ENCODE measurements at places on chromosomes 12 and 14.

DNA sequence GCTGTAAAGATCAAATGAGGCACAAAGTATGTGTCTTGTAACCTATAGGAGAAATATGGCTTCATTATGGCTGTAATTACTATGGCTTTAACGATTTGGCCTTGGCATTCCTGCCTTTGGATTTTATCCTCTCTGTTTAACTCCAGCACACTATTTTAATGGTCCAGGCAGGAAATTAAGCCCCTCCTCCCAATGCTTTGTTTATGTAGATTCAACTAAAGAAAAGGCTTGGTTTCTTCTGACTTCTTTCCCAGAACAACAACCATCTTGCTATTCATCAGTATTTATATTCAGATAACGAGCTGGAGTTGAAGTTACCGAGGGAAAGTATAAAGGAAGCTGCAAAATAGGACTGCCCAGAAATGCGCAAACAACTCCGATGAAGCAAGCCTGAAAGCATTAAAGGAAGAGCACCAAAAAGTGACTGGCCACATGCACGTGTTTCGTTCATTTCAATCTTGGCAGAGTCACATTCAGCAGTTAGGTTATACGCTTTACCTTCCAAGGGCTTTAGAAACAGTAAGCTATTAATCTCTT lies 104.6 kb downstream of the NELL2 start:
- DNase-seq: no peak

DNA sequence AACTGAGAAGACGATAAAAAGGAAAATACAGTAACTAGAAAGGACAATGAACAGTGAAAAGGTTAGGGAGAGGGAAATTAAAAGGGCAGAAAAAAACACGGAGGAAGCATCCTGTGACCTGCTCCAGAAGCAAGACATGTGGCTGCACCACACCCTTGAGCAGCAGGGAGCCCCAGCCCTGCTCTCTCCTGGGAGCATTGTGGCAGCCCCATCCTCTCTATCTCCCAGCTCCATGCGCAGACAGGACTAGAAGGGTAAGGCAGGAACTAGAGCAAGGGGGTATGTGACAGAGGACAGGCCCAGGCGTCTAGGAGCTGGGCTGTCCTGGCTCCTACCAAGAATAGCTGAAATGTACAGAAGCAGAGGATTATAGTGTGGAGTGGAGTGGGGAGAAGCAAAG lies 38.6 kb upstream of the SMUG1 start:
- no peak for DNase-seq

- DNase-seq: no peak
These were observed 1210.6 kb downstream of the TMEM121 start for GRCh38 chr14:106737021-106737420.

DNA sequence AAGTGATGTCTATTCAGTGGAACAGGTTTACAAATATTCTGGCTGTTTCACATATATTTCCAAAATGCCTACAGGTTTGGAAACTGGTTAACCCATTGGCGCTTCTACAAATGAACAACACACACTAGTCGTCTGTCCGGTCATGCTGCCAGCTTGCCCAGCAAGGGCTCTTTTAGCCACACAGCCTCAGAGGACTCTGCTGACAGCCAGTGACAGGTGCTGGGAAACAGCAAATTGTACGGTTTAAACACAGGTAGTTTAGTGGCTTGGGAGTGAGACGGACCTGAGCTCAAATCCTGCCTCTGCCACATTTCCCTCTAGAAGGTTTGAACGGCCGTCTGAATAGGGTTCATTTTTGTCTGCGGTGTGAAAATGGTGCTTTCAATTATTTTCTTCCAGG lies 53.8 kb downstream of the MOK start:
- DNase-seq: no peak

DNA sequence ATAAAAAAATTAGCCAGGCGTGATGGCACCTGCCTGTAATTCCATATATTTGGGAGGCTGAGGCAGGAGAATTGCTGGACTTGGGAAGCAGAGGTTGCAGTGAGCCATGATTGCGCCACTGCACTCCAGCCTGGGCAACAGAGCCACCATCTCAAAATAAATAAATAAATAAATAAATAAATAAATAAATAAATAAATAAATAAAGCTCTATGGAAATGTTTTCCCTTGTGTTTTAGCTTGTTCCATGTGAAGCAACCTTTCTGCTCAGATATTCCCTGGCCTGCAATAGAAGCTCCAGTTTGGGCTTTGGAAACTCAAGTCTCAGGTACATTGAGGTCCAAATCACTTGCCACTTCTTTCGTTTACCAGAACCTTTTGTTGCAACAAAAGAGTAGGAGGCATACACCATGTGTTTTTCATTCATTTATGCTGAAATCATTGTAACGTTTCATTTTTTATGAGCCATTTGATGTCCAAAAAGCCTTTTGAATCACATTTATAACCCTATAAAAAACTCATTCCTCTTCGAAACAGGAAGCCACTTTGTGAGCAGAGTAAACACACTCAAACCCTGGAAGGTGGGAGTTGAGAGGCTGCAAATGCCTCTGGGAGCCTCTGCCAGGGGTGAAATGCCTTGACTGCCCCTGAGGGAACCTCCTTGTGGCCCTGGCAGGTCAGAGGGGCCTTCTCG lies 376.6 kb upstream of the TBX3 start:
- no peak for DNase-seq

Measured in fibroblast of skin of right quadriceps (primary cell).